ENCODE measurements at places on chromosomes 5 and 9.

GRCh38 chr9:82810915-82811314 lies 252.0 kb downstream of the RASEF start:
- H3K27me3 ChIP-seq: no peaks in the 10 kb centered on the region
- no peaks in the 10 kb centered on the region for H3K36me3 ChIP-seq
- DNase-seq: no peak
- no peak overlapping the region for H3K27ac ChIP-seq
- H3K4me3 ChIP-seq: no peak overlapping the region

- H3K4me3 ChIP-seq: no peak overlapping the region
- peak overlapping the region; percentile 92 for H3K27ac ChIP-seq
- H3K4me1 ChIP-seq: peaks cover 14% of the 10 kb centered on the region
- DNase-seq: no peak
- no peaks in the 10 kb centered on the region for H3K27me3 ChIP-seq
Observed at GRCh38 chr5:31731016-31731415, 92.1 kb downstream of the PDZD2 start.

DNA sequence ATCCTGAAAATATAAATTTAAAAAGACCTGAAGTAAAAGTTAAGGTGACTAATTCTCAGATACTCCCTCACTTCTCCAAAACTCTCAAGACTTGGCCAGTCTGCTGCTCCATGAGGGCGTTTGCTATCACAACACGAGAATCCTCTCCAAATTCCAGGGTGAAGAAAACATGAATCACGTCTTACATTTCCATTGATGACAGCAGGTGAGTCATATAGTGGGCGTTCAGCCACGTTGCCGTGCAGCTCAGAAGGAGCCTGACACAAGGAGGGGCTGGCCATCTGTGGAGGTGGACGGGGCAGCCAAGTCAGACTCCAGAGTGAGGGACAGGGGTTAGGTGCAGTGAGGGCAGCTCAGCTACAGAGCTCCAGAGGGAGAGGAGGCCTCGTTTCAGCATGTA lies 555.1 kb upstream of the ADAMTS16 start:
- no peaks in the 10 kb centered on the region for H3K4me1 ChIP-seq
- H3K27me3 ChIP-seq: no peaks in the 10 kb centered on the region
- H3K4me3 ChIP-seq: no peak overlapping the region

DNA sequence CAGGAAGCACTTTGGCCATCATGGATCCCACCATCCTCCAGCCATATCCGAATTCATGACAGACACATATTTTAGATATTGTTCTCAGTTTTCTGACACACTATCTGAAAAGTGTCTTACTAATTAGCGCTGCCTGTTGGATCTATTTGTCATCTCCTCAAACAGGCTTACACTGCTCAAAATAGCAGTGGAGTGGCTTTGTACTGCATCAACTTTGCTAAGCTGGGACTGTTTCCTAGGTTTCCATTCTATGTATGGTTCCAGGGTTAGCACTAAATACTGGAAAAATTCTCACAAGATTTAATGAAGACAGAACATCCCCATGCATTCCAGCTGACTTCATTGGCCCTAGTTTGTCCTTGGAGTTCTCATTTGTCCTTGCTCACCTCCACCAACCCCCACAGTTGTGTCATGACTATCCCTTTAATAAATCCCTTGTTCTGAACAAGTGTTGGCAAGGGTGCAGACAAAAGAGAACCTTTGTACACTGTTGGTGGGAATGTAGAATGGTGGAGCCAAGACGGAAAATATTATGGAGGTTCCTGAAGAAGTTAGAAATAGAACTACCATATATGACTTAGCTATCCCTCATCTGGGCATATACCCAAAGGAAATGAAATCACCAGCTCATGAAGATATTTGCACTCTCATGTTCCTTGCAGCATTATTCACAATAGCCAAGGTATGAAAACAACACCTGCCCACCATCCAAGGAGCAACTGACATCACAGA lies 136.5 kb upstream of the RAI14 start:
- H3K4me3 ChIP-seq: no peak overlapping the region
- peaks cover 30% of the 10 kb centered on the region for H3K27me3 ChIP-seq

DNA sequence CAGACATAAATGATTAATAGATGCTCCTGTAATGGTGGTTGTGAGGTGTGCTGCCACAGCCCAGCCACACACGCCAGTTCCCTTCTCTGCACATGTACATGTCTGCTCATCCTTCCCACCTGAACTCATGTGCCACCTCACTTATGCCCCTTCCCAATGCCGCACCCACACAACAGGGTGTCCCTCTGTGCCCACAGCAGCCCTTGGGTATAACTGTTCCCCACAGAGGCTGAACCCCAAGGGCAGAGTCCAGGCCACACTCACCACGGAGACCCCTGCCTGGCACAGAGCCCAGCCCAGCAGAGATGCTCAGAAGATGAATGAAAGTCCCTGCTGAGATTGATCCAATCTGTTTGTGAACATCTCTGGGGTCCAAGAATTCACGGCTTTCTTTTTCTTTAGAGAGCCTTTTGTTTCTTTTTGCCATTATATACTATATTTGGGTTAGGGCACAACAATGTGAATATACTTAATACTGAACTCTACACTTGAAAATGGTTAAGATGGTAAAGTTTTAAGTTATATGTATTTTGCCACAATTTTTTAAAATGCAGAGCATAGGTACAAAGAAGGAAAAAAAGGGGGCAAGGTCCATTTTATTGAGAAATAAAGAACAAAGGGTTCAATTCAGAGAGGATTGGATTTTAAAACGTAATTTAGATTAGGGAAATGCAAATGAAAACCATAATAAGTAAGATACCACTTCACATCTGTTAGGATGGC lies 29.6 kb downstream of the IRF1 start:
- peaks cover 83% of the 10 kb centered on the region for H3K4me1 ChIP-seq
- H3K27me3 ChIP-seq: no peaks in the 10 kb centered on the region
- H3K36me3 ChIP-seq: peaks cover 3% of the 10 kb centered on the region
- peak overlapping the region; percentile 100 for H3K27ac ChIP-seq
- H3K4me3 ChIP-seq: peak overlapping the region; percentile 66
- no peak for DNase-seq

- H3K4me3 ChIP-seq: no peak overlapping the region
- H3K36me3 ChIP-seq: no peaks in the 10 kb centered on the region
- H3K27ac ChIP-seq: no peak overlapping the region
- DNase-seq: no peak
- peaks cover 19% of the 10 kb centered on the region for H3K27me3 ChIP-seq
Observed at GRCh38 chr9:4980086-4980727, 4.9 kb upstream of the JAK2 start.

DNA sequence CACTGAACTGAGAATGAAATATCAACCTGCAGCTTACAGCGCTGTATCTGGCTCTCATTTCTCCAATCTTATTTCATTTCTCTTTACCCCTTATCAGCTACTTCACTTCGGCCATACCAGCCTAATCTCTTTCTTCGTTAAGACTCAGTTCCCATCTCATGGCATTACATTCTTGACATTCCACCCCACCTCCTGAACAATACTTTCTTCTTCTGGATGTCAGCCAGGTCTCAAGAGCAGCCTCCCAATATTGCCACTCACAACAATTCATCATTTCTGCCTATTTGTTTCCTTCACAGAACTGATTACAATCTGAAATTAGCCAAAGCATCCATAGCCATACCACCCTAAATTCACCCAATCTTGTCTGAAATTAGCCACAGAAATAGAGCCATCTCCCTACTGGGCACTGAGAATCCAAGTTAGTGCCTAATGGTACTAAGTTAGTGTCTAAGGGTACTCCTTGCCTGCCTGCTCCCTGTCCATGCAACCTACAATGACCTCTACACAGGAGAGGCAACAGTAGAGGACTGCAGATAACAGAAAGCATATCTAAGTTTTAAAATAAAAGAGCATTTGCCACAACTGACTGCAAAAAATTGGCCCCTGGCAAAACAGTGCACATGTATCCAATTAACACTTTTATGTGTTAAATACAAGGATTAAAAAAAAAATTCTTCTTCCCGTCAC lies 35.2 kb downstream of the SETX start:
- no peaks in the 10 kb centered on the region for H3K27me3 ChIP-seq
- H3K36me3 ChIP-seq: peaks cover 9% of the 10 kb centered on the region
- no peak for DNase-seq
- no peak overlapping the region for H3K27ac ChIP-seq

DNA sequence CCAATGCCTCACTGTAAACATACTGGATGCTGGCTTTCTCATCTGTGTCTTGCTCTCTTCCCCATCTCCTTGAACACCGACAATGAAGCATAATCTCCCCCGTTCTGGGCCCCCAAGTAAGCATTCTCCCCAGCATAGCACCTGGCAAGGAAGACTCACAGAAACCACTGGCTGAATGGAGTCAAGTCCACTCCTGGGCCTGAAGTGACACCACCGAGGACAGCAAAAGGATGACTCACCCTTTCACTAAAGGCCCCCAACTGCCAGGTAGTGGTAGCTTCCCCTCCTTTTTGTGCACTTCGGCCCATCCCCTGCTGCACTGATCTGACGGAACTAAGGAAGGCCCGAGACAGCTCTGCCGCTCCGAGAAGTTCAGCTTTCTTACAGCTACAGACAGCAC lies 9.4 kb downstream of the VDAC1 start:
- H3K4me1 ChIP-seq: peaks cover 31% of the 10 kb centered on the region
- no peaks in the 10 kb centered on the region for H3K27me3 ChIP-seq
- H3K27ac ChIP-seq: peak overlapping the region; percentile 72
- H3K36me3 ChIP-seq: no peaks in the 10 kb centered on the region

DNA sequence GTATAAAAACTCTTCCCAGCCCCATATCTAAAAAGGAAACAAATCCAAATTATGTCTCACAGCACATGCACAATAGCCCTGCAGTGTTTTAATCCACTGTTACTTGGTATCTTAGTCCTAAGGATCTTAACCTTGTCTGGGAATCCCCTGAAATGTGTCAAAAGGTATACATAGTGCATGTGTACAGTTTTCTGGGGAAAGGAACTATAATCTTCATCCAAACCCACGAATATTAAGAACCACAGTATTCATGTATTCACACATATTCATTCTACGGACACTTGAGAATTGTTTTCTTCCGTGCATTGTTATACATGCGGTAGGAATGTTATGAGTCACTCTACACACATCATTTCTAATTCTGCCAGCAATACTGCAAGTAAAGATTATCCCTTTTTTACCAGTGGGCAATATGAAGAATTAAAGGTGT lies 47.8 kb upstream of the SNX2 start:
- no peak overlapping the region for H3K4me3 ChIP-seq
- H3K27me3 ChIP-seq: peaks cover 7% of the 10 kb centered on the region
- H3K4me1 ChIP-seq: no peaks in the 10 kb centered on the region
- no peak overlapping the region for H3K27ac ChIP-seq
- H3K36me3 ChIP-seq: no peaks in the 10 kb centered on the region

- peaks cover 49% of the 10 kb centered on the region for H3K4me1 ChIP-seq
- no peak overlapping the region for H3K4me3 ChIP-seq
- no peaks in the 10 kb centered on the region for H3K27me3 ChIP-seq
- H3K27ac ChIP-seq: peak overlapping the region; percentile 69
- DNase-seq: no peak
Observed at GRCh38 chr5:39057734-39058133, 16.5 kb downstream of the RICTOR start.

DNA sequence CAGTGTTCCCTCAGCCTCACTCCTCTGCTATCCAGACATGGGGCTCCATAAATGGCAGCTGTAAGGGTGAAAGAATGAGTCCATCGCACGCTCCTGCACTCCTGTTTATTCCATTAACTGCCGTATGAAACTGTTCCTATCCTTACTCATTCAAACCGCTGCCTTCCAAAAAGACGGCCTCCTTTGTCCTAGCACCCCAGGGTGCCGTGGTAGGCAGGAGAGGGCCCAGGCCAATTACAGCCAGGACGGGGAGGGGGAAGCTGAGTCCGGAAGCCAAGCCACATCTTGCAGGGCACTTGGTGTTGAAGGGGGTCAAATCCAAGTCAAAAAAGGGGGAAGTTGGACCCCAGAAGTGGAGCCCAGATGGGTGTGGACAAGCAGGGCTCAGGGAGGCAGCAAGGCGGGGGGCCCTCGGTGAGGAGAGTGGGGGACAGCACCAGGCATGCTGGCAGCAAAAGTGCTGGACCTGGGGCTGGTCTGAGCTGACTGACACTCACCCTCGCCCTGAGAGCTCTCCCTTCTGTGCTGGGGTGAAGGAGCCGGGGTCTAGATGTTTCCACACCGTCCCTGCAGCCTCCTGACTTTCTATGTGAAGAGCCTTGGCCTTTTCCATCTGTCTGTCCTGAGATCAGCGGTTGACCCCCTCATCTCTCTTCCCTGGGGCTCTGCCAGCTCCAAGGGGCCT lies 63.3 kb downstream of the COL23A1 start:
- DNase-seq: no peak
- H3K4me3 ChIP-seq: no peak overlapping the region
- H3K27ac ChIP-seq: no peak overlapping the region
- peaks cover 6% of the 10 kb centered on the region for H3K27me3 ChIP-seq
- H3K4me1 ChIP-seq: no peaks in the 10 kb centered on the region

GRCh38 chr5:168227001-168227400 lies 64.4 kb upstream of the WWC1 start:
- peak overlapping the region; percentile 14 for H3K27ac ChIP-seq
- peak overlapping the region; percentile 57 for H3K4me3 ChIP-seq
- peaks cover 24% of the 10 kb centered on the region for H3K27me3 ChIP-seq
- no peaks in the 10 kb centered on the region for H3K36me3 ChIP-seq
- DNase-seq: no peak

DNA sequence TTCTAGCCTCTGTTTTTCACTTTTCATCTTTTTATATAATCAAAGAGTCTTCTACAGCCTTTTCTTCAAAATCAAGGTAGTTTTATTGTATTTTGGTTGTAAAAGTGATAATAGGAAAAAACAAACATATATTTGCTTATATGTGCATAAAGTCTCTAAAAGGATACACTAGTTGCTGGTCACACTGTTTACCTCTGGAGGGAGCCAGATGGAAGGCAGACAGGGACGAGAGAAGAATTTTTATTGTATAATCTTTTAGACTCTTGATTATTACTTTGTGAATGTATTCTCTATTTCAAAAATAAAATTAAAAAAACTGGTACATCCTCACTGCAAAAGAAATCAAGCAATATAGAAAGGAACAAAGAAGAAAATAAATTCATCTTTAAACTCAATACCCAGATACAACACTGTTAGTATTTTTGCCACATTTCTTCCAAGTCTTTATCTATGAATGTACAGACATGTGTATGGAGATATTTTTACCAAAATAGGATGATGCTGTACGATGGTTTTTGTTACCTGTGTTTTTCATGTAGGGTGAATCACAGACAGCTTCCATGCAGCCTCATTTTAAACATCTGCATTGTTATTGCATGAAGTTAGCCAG lies 6.1 kb upstream of the RNF183 start:
- H3K27ac ChIP-seq: no peak overlapping the region
- no peaks in the 10 kb centered on the region for H3K36me3 ChIP-seq
- no peak for DNase-seq
- H3K27me3 ChIP-seq: peaks cover 4% of the 10 kb centered on the region

All from T-helper 17 cell (primary cell).